ENCODE measurements at places on chromosomes 16 and 17. TPM values are rescaled to one million over a fixed set of nuclear protein-coding genes. Genes with fewer than 3 reads are reported as not detected.

DNA sequence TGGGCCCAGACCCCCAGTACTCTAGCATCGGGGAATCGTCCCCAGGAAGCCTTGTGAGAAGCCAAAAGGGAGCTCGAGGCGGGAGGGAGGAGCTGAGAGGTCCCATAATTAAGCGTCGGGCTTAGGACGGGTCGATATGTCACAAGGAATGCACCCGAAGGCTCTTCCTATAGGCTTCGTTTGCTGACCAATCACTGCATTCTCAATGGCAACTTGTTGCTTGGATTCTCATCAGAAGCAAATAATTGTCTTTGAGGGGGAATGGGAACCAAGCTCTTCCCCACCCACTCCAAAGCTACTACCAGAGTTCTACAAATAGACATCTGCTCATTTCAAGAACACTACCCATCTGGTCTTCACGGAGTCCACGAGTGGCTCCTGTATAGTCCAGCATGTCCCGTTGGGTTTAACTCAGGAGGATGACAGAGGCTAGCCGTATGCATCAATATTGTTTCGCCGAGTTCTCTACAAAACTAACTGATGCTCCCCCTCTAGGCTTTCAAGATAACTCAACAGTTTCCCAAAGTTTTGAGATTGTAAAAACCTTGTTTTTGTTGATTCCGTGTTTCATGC lies 628 bp upstream of the BLMH start:
- H3K4me1 ChIP-seq: peaks cover 12% of the 10 kb centered on the region
- H3K27me3 ChIP-seq: no peaks in the 10 kb centered on the region
- H3K4me3 ChIP-seq: peak overlapping the region; percentile 94
- H3K27ac ChIP-seq: peak overlapping the region; percentile 67
- peak; percentile 58 for DNase-seq

The SLC47A1 gene
- 1.1 TPM for total RNA-seq

DNA sequence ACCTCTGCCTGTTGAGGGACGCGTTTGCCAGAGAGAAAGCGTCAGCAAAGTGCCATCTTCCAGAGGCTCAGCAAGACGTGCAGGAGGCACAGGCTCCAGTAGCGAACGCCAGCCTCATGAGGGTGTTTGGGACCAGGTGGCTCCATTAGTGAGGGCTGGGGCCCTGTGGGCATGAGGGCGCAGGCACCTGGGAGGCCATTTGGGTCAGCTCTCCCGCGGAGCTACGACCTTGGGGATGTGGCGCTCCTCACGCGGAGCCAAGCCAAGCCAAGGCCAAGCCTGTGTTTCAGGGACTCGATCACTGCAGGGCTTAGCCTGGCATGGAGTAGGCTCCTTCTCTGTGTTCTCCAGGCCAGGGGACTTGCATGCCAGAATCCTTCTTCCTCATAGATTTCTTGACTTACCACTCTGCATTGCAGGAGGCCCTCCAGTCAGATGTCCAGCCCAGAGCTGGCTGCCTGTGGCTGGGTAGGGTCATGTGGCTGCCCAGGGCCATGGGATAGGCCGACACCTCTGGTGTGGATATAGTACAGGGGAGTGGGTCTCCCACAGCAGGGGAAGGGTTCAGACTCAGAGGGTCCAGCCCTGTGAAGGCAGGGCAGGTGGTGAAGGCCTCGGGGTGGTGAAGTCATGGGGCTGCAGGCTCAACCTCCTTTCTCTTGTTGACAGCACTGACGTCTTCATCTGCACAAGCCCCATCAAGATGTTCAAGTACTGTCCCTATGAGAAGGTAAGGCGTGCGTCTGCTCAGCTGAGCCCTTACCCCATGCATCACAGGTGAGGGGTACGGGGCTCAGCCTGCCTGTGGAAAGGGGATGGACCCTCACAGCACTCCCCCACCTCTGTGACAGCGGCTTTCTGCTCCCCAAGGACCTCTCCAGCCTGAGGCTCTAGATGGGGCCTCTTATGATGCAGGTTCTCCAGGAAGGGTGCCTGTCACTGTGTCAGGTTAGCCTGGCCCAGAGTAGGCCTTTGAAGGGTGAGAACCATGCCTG lies 19.6 kb downstream of the NT5M start:
- H3K4me1 ChIP-seq: no peaks in the 10 kb centered on the region
- no peak overlapping the region for H3K27ac ChIP-seq
- peak; percentile 35 for DNase-seq
- no peaks in the 10 kb centered on the region for H3K36me3 ChIP-seq
- no peaks in the 10 kb centered on the region for H3K27me3 ChIP-seq
- no peak overlapping the region for H3K4me3 ChIP-seq

DNA sequence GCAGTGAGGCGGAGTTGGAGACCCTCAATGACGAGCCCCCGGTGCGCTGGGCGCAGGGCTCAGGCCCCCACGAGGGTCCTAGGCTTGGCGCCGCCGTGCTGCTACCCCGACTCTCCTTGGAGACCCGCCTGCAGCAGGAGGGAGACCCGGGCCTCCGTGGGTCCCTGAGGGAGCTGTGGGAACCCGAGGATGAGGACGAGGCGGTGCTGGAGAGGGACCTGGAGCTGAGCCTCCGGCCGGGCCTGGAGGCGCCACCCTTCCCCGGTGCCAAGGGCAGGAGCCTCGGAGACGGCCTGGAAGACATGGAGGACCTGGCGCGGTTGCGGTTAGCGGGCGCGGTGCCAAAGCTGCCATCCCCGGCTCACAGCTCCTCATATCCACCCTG lies 2.3 kb downstream of the MYO15B start:
- no peaks in the 10 kb centered on the region for H3K36me3 ChIP-seq
- peaks cover 51% of the 10 kb centered on the region for H3K27me3 ChIP-seq
- H3K4me1 ChIP-seq: no peaks in the 10 kb centered on the region
- no peak overlapping the region for H3K27ac ChIP-seq

The KRTAP16-1 gene
- not detected for total RNA-seq

DNA sequence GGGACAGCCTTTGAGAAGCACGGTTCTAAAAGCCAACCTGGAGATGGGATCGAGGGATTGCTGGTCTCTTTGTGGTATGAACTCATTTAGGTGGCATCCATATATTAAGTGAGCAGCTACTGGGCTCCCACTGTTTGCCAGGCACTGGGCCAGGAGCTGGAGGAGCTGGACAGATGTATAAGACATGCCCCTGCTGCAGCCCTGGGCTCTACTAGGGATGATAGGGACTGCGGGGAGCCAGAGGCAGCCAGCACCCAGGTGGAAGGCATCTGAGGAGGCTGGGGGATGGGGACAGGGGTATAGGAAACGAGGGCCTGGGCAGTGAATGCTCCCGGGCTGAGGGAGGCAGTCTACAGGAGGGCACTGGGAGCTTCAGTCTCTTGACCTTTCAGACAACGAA lies 53.0 kb upstream of the MEAK7 start:
- no peak for DNase-seq
- no peaks in the 10 kb centered on the region for H3K36me3 ChIP-seq
- H3K27ac ChIP-seq: no peak overlapping the region
- H3K4me3 ChIP-seq: no peak overlapping the region
